Brain pericyte (primary cell): ENCODE measurements at places on chromosomes 2 and 18.

DNA sequence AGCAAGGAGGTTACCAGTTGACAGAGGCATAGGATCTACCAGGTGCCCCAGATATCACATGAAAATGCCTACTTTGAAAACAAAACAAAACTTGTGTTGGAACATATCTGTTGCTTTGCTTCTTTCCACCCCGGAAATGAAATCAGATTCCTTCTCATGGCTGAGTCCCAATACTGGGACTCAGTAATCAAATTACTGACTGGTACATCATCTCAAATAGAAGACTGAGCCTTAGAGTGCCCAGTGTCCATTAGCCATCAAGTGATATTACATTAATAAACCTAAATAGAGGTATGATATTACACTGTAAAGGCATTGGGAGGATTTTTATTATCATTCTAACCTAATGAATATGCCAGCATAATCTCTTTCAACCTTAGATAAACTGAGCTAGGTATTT is 48.6 kb upstream of the MSTN start:
- no peak for DNase-seq

- no peak for DNase-seq
Observed at GRCh38 chr2:43127208-43127940, 99.0 kb downstream of the ZFP36L2 start.

- DNase-seq: no peak
Observed at GRCh38 chr18:47342566-47342965, 91.1 kb upstream of the SKOR2 start.

- no peak for DNase-seq
Observed at GRCh38 chr2:67277450-67277849, 119.7 kb upstream of the ETAA1 start.

DNA sequence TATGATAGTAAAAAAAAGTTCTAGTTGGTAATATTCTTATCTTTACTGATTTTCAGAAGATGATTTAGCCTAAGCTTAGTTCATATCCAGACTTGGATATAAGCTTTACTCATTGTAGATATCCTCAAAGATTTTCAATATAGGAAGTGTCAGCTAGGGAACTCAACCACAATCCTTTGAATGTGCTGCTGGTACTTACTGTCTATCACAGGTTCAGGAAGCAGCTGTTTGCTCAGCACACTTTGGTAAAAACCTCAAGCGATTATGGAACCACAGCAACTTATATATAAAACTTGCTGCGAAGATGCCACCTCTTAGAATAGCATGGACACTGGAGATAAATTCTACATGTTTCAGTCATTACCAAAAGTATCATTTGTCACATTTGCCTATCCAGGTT is 60.1 kb upstream of the TNFRSF11A start:
- no peak for DNase-seq

GRCh38 chr2:69517410-69517809 is 80.2 kb upstream of the NFU1 start:
- DNase-seq: no peak

DNA sequence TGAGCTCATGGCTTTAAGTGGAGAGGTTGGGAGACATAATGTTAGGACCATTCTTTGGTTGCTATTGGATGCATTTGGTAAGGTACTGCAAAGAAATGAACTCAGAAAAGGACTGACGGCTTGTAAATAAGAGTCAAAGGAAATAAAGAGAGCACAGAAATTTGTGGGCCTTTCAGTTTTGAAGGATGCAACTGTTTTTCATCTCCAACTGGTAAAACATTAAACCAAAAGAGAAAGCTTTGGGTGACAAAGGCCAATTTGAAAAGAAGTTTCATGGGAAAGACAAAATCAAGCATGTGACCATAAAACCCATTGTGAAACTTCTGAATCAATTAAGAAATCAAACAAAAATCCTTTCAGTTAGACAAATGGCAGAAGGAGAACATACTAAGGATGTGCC is 77.8 kb upstream of the SPOPL start:
- DNase-seq: no peak

- no peak for DNase-seq
Observed at GRCh38 chr2:3198119-3198518, 179.5 kb downstream of the EIPR1 start.

DNA sequence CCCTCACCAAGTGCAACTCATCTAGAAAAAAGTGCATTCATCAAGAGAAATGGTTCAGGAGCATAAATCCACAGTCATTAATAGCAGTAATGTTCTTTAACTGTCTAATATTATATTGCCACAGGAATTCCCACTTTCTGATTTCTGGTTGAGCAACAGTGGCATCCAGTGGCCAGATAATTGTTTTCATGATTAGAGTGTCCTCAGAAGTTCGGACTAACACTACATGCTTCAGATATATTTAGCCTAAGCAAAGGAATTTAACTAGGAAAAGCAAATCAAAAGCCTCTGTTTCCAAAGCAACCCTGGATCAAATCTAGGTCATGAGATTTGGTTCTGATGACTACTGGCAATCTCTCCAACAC is 9.8 kb upstream of the ERBB4 start:
- no peak for DNase-seq

DNA sequence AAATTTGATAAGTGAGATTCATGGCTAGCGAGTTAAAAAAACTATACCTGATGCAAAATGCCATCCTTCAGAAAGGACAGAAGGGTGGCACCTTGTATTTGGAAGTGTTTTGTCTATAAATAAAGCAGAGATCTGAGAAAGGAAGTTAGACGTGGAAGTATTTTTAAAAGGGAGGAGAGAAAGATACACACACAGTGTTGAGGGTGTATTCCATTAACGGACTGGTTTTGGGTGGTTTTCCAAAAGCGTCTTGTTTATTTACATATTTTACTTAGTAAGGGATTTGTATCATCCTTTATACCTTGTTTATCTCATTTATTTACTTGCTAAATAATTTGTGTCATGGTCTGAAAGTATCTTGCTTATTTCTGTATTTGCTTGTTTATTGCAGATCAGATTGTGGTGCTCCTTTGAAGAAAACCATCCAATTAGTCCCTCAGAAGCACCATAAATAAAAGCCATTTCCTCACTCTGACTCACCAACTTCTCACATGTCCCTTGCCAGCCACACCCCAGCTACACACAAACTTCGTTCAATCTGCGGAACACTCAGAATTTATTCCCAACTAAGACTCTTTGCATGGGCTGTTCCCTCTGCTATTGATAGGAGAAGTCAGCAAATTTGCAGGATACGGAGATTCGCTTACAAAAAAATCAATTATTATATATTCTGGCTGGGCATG is 90.8 kb downstream of the FAM124B start:
- DNase-seq: no peak

GRCh38 chr2:16251511-16252225 is 311.3 kb downstream of the MYCN start:
- no peak for DNase-seq

DNA sequence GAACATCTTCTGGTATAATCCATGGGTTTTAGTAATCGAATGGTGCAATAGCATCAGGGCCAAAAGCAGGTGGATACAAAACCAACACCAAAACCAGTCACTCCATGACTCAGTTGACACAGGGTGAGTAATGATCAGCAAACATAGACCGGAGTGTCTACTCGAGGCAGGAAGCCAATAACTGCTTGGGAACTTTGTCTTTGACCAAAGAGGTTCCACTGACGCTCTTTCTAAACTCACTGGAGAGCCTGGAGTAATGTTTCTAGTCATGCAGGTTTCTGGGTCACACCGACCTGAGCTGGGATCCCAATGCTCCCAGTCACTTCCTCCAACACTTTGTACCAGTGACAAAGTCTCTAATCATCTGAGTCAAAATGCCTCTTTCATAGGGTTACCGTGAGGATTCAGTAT is 30.9 kb downstream of the MREG start:
- DNase-seq: no peak

DNA sequence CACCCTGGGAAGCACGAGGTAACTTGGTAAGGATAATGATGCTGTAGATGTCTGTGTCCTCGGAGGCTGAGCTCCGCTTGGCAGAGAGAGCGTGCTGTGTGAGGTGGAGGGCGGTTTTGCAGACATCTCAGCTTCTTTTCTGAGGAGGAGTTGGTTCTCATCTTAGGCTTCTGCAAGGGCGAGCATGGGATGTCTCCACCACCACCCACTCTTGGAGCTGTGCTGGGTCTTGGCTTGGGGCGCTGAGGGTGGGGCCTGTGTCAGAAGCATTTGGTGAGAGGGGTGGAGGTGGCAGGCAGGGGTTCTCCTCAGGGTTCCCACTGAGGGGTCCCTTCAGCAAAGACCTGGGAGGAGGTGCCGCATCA is 9.2 kb downstream of the OXER1 start:
- DNase-seq: no peak

DNA sequence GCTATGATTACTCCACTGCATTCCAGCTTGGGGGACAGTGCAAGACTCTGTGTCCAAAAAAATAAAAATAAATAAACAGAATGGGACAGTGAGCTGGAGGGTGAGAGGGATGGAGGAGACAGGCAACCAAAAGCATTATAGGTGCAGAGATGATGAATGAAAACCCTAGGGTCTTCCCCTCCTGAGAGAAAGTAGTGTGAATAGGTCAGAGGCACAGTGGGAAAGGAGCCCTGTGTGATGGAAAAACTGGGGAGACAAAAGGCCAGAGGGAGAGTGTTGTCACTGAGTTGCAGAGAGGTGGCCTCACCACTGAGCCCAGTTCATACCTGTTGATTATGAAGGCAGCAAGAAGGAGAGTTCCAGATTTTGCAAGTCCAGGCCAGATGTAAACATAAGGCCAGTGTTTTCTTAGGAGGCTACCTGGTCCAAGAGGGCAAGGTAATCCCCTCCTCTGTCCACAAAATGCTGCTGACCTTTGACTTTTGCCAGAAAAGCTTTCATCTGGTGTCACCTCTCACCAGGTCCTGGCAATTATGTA is 17.6 kb upstream of the AGFG1 start:
- DNase-seq: no peak

DNA sequence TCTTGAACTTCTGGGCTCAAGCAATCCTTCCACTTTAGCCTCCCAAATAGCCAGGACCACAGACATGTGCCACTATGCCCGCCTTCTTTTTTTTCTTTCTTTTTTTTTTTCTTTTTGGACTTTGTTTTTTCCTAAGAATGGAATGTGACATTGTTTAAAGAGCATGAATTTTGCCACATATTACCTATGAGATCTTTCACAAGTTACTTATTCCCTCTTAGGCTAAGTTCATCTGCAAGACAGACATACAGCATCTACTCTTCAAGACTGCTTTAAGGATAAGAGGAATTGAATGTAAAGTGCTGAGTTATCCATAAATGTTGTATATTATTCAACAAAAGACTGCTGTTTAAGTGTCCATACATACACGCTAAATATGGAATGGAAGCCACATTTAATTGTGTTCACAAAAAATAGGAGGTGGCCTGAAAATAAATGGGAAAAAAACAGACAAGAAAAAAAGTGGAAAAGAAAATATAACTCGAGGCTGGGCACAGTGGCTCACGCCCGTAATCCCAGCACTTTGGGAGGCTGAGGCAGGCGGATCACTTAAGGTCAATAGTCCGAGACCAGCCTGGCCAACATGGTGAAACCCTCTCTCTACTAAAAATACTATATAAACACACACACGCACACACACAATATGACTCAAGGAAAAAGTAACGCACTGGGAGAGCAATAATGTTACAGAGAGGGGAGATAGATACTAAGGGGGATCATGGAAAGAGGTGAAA is 3.2 kb upstream of the PPM1G start:
- no peak for DNase-seq

DNA sequence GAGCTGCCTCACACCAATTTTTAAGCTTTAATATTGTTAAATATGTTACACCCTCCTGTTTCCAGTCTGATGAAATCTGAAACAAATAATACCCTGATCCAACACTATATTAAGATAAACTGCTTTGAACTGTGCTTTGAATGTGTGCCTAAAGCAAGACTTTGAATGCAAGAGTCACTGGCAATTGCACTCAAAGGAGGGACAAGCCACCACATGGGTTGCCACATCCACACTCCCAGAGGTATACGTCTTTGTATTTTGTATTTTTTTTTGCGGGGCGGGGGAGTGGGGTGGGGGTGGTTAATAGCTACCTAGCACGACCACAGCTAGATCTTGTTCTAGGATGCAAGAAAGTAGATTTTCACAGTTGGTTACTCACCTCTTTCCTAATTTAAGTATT is 1.8 kb upstream of the ZEB2 start:
- DNase-seq: no peak

GRCh38 chr2:160984426-160985077 is 175.7 kb upstream of the TANK start:
- no peak for DNase-seq

- DNase-seq: peak; percentile 64
Observed at GRCh38 chr2:127083819-127084503, 23.0 kb downstream of the BIN1 start.

DNA sequence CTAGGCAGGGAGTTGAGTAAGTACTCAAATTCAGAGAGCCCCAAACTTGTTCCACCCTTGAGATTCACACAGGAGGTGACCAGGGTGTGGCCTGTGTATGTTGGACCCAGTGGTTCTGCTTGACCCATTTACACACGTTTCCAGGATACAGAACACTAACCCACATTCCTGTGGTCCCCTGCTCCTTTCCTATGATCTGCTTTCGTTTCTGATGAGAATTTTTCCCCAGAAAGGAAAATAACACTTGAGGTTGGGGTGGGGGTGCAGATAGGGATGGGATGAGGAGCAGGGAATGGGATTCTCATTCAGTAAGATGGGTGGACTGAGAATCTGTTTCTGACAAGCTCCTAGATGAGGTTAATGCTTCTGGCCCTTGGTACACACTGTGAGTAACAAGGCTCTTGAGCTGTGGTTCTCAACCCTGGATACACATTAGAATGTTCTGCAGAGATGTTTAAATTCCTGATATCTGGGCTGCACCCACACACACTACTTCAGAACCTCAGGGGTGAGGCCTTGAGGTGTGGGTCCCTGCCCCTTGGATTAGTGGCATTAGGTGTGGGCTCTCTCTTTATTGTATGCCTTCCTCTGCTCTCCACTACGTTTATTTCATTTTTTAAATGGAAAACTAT is 58.4 kb downstream of the TPGS2 start:
- no peak for DNase-seq

- no peak for DNase-seq
Observed at GRCh38 chr2:106825161-106825560, 60.8 kb downstream of the ST6GAL2 start.

- no peak for DNase-seq
Observed at GRCh38 chr2:209936106-209936666, 66.3 kb upstream of the RPE start.
